ENCODE measurements at places on chromosomes 7 and 10.

DNA sequence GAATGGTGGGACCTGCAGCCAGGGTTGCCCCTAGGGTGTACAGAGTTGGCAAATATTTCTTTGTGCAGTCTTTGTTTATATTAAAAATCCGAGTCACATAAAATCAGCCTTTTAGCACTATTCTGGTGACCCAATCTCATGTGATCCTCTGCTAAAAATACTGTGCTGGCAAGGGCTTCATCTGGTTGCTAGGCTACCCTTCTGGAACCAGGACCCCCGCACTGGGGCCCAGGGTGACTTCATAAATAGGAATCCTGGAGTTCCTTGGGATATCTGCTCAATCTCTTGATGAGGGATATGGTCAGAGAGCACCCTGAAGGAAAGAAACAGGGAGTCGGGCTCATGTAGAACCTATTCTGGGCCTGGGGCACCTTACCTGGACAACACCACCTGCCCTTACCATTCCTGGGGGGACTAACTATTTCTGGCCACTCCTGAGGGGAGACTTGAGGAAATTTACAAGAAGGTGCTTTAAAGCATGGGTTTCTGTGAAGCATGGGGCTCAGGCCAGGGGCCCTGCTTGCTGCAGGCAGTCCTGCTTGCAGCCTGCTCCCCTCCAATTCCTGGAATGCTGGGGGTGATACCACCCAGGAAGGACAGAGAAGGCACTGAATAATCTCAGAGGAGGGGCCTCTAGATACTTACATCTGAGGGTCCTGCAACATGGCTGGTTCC is 44.7 kb downstream of the SH2D4B start:
- DNase-seq = no peak

DNA sequence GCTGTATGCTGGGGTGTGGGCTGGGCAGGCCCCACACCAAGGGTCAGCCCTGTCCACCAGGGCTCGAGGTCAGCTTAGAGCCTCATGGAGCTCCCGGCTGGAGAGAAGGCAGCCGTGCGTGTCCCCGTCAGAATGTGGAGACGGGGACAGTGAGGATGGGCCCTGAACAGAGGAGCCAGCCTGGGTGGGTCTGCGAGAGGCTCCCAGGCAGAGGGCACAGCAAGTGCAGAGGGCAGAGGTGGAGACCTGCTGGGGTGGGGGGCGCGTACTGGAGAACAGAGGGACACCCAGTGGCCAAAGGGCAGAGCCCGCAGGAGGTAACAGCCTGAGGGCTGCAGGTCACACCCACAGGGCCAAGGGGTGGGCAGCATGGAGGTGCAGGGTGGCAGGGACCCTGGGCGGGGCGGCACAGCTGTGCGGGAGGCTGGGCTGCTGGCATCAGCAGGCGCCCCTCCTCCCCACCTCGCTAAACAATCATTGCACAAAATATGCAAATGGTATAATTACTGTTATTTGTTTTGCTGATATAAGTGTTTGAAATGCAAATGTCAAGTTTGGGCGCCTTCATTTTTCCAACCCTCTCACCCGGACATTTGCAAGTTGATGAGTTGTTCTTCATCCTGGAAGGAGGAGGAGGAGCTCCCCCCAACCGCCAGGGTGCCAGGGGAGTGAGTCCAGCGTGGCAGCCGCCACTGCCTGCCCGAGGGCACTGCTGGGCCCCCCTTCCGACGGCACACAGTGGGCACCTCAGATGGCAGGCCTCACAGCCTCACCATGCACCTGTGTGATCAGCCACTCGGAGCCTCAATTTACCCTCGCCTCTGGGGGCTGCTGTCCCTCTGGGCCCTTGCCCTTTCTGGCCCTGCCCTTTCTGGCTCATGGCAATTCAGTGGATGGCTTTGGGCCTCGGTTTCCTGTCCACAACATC is 35.0 kb downstream of the ELFN1 start:
- no peak for DNase-seq

DNA sequence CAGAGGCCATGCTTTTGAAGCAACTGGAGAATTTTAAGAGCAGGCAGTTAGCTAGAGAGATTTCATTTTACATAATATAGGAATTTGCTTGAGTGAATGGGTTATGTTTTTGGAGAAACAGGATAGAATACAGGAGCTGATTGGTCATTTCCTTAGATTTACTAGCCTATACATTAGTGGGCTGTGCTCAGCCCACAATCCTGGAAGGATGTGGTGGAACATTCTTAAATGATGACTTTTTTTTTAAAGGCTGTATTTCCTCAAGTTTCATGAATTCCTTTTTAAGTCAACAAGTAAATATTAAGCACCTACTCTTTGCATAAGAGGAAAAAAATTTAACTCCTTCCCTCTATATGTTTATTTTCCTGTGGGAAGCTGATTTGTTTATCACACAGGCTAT is 314.4 kb upstream of the BMPER start:
- DNase-seq = no peak

GRCh38 chr7:16739863-16740622 is 13.5 kb upstream of the TSPAN13 start:
- no peak for DNase-seq

DNA sequence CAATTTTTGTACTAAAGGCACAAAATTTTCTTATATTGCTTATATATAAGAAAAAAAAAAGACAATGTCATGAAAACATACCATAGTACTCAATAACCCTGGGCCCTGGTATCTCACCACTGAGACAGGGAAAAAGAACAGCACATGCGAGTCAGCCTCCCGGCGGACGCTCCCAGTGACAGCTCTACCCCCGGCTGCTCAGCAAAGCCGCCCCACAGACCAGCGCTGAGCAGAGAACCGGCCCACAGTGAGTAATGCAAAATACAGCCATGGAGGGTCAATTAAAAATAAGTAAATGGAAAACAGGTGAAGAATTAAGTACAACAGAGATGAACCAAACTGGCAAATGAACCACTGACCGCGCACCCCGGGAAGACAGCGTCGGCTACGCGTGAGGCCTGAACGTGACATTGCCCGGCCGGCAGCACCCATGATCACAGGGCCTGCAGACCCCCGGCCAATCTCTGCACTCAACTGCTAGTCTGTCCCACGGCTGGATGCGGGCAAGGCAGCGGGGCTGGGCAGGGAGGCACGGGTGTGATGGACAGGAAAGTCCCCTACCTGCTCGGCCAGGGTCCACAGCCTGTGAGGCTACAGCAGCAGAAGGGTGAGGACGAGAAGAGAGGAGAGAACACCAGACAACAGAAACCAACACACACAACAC is 175.9 kb downstream of the ZMYND11 start:
- no peak for DNase-seq

GRCh38 chr7:107622429-107622828 is 38.2 kb upstream of the SLC26A4 start:
- no peak for DNase-seq

- no peak for DNase-seq
These were observed 179.5 kb downstream of the CREB5 start for GRCh38 chr7:28591725-28592349.

DNA sequence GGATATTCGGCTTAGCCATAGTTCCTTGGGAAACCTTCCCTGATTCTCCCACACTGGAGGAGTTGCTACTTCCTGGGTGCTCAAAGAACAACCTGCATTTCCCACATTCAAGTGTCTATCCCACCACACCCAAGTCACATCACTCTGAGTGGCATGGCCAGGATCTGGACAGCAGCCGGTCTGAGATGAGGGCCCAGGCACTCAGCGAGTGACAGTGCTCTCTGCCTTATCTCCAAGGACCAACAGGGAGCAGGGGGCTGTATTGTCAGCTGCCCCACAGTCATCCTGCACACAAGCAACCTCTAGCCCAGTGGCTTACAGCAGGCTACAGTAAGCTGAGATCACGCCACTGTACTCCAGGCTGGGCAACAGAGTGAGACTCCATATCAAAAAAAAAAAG is 16.1 kb upstream of the SLC18A3 start:
- no peak for DNase-seq

GRCh38 chr10:119406601-119407253 is 135.8 kb downstream of the RGS10 start:
- DNase-seq = no peak

DNA sequence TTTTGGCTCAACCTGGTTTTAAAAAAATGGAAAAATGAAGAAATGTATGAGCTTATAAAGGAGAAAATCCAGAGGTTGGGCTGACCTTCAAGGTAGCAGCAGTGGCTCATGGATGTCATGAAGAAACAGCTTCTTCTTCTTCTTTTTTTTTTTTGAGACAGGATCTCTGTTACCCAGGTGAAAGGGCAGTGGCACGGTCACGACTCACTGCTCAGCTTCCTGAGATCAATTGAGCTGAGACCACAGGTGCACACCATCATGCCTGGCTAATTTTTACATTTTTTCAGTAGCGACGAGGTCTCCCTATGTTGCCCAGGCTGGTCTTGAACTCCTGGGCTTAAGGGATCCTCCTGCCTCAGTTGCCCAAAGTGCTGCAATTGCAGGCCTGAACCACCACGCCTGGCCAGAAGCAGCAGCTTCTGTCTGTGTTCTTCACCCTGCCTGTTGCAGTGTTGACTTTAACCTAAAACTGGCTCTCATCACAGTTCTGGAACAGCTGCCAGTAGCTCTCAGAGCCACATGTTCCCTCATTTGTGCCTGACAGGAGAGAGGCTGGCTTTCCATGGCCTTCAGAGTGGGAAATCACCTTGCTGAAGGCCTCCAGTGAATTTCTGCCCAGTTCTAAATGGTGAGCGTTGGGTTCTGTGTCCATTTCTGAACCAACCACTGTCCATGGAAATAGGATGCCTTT is 117.7 kb downstream of the PFKFB3 start:
- no peak for DNase-seq

Data from iPS DF 19.7 (cell line).